Kasumi-1 (cell line): ENCODE measurements at places on chromosomes 1 and 21.

DNA sequence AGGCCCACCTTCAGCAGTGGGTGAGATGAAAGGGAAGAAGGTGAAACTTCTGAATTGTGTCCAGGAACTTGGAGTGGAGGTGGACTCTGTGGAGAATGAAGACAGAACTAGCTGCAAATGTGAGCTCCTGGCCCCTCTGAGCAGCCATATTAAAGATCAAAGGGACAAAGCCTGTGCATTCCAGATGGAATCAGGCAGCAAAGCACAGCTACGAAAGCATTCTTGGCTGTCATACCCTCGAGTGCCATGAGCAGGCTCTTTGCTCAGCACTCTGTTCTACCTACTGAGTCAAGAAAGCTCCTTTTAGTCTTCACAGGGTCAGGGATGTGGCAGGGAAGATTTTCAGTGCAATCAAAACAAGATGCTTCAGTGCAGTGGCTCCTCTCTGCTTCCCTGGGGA, 86.3 kb upstream of the TSPAN2 start:
- no peak for DNase-seq

- DNase-seq = no peak
Observed at GRCh38 chr21:17467392-17467791, 45.5 kb upstream of the CXADR start.

- no peak for DNase-seq
Observed at GRCh38 chr1:30111431-30111830, 612.0 kb downstream of the MATN1 start.

GRCh38 chr21:35594905-35595304, 465.4 kb downstream of the SETD4 start:
- DNase-seq = no peak

DNA sequence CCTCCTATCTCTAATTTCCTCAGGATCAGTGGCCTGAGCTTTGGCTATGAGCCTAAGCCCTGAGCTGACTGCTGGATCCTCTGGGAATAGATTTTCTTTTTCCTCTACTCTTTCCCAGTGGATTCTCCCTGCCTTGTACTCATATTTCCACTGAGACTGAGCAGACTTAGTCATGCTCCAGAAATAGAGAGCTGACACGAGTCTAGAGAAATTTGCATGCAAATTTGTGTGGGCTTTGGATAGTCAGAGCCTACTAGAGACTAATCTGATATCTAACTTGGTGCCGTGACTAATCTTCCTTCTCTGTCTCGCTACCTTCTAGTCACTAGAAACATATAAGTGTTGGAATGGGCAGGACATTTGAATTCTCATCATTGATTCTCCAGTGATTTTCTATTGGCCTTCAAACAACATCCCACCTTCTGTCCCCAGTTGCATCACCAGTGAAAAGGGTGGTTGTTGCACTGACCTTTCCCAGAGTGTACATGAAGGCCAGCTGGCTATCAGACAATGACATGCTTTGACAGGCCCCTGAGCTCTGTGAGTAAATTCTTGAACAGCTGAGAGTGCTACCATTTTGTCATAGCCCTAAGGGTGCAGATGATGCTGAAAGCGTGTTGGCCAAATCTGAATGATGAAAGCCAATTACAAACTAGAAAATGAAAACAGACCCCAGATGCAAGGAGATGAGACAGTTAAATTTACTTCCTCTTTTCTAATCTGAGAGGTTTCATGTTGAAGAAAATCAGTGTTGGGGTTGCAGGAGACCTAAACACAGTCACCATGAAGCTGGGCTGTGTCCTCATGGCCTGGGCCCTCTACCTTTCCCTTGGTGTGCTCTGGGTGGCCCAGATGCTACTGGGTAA, at the start of gene FCRLA:
Gene FCRLA, plus strand, starts transcription at position 748 of the 866 bp plus-strand sequence. Its CDS starts 36 bp downstream, at position 784.
- DNase-seq = peak; percentile 47

DNA sequence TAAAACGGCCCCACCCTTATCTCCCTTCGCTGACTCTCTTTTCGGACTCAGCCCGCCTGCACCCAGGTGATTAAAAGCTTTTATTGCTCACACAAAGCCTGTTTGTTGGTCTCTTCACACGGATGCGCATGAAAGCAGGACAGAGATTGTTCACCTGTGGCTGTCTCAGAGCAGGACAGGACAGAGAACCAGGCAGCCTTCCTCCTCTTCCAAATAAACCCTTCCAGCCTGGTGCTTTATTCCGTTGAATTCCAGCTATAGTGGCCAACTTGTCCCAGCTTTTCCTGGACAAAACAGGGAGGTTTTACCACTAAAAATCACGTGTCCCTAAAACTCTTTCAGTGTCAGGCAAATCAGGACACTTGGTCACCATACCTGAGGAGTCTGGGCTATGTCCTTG, 9.5 kb upstream of the DMRTB1 start:
- DNase-seq = no peak

DNA sequence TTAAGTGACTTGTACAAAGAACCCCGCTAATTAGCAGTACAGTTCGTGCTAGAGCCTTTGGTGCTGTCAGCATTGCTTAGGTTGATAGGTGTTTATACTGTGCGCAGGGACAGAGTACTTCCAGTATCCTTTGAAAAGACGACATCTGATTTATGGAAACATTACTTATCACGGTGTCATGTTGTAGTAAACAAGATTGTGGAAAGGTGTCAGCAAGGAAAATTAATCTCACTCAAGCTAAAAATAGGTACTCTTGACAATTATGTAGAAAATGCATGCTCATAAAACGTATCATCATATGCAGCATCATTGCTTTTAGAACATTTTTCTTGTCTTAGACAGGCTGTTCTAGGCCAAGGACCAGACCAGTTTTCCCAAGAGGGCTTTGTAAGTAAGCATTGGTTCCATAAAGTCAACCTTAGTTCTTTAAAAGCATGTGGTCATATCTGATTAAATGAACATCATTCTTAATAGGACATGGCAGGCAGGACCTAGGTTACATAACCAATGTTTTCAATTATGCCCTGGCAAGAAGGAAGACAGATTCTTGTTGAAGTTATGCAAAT, 33.0 kb downstream of the SH3BGR start:
- no peak for DNase-seq

DNA sequence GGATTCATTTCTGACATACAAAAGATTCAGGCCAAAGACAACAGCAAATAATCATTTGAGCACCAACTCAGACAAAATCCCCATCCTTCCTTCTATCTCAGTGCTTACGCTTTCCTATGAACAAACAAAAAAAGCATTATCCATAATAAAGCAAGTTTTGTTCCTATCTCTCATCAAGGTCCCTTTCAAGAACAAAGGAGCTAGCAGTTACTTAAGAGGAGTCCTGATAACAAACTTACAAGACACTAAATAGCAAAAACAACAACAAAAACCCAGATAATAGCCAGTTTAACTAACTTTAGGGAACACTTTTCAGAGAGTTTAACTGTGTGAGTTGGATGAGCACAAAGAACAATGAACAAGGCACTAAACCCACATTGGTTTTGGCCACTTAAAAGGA, 10.5 kb downstream of the EVI5 start:
- DNase-seq = no peak
